Stimulated activated CD8-positive, alpha-beta memory T cell treated with anti-CD3 and anti-CD28 coated beads, Interleukin-2, amount 100 ng/mL, for 48 hours (primary cell): ENCODE measurements at places on chromosomes 3 and 15.

DNA sequence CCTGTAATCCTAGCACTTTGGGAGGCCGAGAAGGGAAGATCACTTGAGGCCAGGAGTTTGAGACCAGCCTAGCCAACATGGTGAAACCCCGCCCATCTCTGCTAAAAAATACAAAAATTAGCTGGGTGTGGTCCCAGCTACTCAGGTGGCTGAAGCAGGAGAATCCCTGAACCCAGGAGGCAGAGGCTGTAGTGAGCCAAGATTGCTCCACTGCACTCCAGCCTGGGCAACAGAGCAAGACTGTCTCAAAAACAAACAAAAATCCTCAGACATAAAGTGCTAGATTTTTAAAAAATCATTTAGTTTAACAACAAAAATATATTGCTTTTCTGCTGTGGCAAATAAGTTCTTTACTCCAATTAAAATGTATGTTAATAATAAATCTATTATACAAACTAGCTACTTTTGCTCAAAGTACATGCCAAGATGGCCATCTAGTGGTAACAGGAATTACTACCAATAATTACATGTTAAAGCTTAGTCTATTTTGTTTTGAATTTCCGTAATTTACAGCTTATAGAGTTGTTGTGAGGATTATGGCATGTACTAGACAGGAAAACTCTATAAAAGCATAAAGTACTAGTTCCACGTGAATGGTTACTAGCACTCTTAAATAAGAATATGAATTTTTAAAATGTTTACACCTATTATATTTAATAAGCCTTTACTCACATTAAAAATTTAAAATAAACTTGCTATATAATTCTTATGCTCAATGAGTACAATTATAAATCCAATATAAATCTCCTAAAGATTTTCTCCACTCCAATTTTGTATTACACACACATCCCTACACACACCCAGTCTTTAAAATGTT lies 39.0 kb downstream of the GABPB1 start:
- DNase-seq, result no peak

GRCh38 chr3:78878011-78878410 lies 889.8 kb downstream of the ROBO1 start:
- DNase-seq, result no peak

DNA sequence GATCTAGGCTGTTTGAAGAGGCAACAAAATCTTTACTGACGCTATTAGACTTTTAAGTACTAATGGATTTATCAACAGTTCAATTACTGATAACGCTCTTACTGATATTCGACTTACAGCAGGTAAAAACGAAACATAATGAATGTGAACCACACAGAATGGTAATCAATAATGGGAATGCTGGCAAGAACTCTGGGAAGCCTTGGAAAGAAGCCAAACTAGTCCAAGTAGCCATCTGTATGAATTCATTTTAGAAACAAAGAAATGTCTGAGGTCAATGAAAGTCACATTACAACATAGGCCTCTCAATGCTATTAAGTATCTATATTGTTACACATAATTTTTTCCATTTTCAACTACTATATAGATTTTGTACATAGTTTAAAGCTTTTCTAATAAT lies 130.0 kb downstream of the DMXL2 start:
- no peak for DNase-seq

DNA sequence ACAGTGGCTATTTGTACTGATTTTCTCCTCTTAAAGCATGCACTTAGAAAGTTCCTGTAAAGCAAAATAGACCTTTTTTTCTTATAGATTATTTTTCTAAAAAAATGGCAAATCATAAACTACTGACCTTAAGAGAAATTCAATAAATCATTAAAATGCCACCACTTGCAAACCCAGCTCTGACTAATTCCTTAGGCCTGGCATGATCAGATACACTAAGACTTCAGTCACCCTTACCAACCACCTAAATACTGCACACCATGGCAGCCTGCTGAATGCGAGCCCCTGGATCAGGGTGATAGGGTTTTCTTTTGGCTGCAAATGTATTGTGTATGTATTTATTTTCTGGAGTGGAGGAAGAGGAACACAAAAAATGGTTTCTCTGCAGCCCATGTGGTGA lies 370.6 kb upstream of the TBL1XR1 start:
- no peak for DNase-seq

- no peak for DNase-seq
Measured at GRCh38 chr15:58212909-58213526, 74.8 kb downstream of the AQP9 start.

GRCh38 chr3:130870423-130870822 lies 23.5 kb upstream of the ATP2C1 start:
- DNase-seq, result no peak

GRCh38 chr15:76310475-76311099 lies 682 bp downstream of the ETFA start:
- DNase-seq, result no peak

GRCh38 chr15:81516012-81516411 lies 142.0 kb upstream of the TMC3 start:
- no peak for DNase-seq
